ENCODE measurements at places on chromosomes 3 and 15. TPM values are rescaled to one million over a fixed set of nuclear protein-coding genes. Genes with fewer than 3 reads are reported as not detected.

Gene CAMK2N2
- total RNA-seq = 0.52 TPM

DNA sequence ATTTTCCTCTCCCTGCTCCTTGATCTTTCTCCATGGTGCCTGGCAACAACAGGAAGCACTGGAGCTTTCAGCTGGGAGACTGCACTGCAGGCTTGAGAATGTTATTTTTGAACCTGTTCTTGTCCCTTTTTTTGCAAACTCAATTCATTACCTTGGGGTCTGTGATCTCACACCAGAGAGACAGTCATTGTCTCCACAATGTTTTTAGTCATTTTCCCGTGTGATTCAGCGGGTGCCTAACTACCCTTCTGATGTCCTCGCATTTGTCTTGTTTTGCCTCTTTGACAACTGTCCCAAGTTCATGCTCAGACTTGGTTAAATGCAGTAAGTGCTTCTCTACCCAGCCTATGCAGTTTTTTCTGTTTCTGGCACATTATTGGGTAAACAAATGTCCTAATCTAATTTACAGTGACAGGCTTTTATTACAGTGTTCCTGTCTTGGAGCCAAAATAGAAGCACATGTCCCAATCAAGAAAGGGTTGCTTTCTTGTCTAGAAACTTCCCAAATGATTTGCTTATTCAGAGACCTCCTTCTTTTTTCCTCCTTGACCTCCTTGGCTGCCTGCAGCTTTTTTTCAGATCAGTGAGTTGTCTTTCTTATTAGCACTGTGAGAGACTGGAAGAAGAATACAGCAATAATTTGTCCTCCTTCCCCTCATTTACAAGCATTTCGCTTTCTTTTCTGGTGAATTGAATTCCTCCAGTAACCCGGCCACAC, 162.4 kb downstream of the NSUN3 start:
- DNase-seq = no peak

Gene SCAMP5
- 2.0 TPM for total RNA-seq

DNA sequence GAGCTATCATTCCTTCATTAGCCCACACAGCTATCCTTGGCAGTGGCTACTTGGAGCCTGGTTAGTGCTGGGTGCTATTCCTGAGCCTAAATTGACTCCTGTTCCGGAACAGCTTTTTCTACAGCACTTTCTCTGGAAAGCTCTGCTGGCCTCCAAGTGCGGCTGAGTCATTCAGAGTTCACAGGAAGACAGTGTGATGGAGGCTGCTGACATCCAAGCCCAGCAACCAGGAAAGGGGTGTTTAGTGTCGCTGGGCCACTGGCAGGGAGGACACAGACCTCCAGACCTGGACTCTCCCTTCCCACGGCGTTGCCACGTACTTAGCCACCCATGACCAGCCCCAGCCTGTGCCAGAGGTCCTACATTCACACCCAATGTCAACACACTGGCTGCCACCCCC, 28.7 kb downstream of the CACNA2D2 start:
- DNase-seq = no peak

- no peak for DNase-seq
Measured at GRCh38 chr3:148975248-148975647, 16.1 kb upstream of the GYG1 start.

GRCh38 chr15:42973114-42973513, 52.5 kb upstream of the TTBK2 start:
- DNase-seq = no peak

Gene PRR23C
- total RNA-seq = not detected

DNA sequence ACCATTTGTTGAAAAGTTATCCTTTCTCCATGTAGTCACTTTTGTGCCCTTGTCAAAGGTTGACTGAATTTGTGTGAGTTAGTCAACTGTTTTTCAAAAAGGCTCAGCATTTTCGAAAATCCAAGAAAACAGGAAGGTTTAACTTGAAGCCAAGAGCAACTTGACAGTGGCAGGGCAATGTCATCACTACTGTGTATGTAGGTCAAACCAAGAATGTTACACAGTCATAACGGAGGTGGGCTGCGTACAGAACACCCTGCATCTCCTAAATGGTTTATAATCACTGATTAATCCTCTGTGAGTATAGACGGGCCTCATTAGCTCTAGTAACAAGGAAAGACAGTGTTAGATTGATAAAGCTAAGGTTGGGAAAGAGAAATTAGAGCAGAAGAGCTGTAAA, 1064.9 kb downstream of the FHIT start:
- DNase-seq = no peak

- DNase-seq = no peak
Measured at GRCh38 chr3:61848885-61849284, 287.5 kb downstream of the PTPRG start.

DNA sequence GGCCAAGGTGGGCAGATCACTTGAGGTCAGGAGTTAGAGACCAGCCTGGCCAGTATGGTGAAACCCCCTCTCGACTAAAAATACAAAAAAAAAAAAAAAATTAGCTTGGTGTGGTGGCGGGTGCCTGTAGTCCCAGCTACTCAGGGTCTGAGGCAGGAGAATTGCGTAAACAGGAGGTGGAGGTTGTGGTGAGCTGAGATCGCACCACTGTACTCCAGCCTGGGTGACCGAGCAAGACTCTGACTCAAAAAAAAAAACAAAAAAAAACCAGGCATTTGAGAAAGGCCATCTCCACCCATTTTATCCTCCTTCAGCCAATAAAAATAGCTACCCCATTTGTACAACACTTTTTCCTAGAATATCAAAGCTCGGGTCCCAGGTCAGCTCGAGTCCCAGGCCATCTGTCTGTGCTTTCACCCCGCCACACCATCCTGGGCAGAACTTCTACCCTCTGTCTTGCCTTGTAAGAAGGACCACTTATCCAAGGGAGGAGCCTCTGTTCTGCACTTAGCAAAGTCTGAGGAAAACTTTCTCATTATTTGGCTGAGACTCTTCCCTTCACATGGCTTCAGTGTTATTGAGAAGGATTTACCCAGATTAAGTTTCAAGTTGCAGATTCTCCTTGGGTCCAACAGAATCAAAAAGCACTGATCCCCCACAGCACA, 99.1 kb downstream of the MESD start:
- DNase-seq = no peak

Gene NME9
- total RNA-seq = not detected

GRCh38 chr3:24867783-24868182, 373.1 kb upstream of the THRB start:
- DNase-seq = no peak

DNA sequence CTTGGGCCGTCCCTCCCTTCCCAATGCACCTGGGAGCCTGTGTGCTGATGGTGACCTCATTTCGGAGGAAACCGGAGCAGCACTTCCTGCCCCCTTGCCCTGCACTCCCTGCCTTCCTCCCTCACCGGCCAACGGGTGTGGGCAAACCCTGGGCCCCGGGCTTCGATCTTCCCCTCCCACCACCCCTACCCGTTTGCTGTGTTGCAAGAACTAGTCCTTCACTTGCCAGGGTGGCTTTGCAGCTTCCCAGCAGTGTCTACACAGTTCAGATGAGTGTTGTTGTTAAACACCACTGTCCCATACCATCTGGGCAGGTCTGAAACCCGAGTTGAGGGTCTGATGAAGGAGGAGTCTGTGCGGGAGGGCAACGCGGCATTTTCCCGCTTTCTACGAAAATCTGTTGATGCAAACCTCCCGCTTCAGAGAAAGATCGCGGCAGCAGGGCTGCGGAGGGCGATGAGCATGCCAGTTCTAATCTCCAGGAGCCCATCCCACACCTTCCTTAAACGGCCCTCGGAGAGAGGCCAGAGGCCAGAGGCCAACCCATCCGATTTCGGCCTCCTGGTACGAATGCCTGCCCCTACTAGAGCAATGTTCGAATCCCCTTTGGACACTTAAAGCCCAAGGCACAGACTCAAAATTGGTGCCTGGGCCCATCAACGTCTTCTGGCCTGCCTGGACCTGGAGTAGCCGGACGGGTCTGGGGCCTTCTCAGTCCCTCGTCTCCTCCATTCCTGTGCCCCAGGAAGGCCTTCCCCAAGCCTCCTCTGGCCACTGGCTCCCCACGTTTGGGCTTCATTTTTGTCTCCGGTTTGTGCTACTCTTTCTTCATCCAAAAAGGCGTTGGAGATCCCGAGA, 35.7 kb upstream of the POLG start:
- DNase-seq = no peak

Data from activated T-helper 1 cell treated with anti-CD3 and anti-CD28 coated beads, Interleukin-12 subunit alpha, Interleukin-12 subunit beta, Interleukin-2, Interleukin-4 antibody, amounts not matched to agents 30 ng/mL and 10 ng/mL and 1 ng/mL, durations not matched to agents 14 hours and 24 hours and 36 hours (primary cell).